Activated CD4-positive, alpha-beta T cell treated with anti-CD3 and anti-CD28 coated beads, Interleukin-2, amount 50 U/mL, for 24 hours (primary cell): ENCODE measurements at places on chromosomes 5 and 9.

- DNase-seq, result no peak
These were observed 4.5 kb upstream of the PAIP1 start for GRCh38 chr5:43561356-43561755.

GRCh38 chr5:2914022-2914661 is 162.7 kb upstream of the IRX2 start:
- no peak for DNase-seq

DNA sequence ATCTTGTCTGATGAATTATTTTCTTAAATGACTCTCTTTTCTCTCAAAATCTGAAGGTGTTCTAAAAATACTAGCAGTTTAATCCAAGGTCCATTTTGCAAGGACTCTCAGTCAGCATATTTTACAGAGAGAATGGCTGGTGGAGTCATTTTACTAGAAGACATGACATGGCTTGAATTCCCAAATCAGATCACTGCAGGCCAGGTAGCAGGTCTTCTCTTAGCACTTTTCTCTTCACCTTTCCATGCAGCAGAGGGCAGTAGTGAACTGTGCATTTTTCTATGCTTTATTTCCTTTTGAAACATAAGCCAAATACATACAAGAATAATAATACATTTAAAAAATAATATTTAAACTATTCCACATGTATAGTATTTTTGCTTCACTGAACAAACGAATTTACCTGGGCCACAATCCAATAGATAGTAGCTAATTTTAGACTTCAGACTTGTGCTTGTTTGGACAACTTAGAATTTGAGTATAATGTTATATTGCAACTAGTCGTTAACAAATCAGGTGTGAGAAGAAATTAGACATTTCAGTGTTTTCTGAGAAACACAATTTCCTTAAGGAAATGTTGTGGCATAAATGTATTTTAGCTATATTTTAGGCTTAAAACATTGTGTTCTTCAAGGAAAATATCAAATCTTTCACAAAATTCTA is 289.4 kb upstream of the DAB2 start:
- DNase-seq, result peak; percentile 30

DNA sequence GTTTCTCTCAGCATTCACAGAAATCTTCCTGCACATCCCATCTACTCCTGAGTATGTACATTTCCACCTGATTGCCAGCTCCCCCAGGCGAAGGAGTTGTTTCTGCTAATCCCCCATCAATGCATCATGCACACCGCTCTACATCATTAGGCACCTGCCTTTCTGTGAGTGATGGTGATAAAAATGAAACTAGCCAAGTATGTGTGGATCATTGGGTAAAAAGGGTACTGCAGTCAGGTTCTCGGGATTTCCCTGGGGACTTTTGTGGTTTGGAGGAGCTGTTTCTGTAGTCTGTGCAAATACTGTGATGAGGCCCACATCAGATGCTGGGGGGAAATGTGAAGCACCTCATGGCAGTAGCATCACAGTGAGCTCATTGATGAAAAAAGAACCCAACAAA is 30.4 kb downstream of the CAMK4 start:
- peak; percentile 37 for DNase-seq

- no peak for DNase-seq
These were observed 310.4 kb downstream of the SLF1 start for GRCh38 chr5:94928891-94929290.

DNA sequence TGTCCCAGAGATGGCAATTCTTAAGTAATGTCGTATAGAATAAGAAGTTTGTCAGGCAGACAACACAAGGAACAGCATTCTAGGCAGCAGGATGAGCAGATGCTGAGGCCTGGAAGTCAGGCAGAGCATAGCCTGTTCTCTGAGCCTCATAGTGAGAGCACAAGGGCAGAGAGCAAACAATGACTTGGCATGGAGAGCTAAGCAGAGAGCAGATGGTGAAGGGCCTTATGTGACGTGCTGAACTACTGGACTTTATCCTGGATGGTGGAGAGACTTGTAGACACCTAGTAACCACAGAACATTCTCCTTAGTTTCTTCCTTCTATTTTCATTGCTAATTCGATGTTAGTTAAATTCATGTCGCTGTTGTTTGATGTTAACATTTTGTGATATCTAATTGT is 60.1 kb downstream of the KCTD16 start:
- DNase-seq, result no peak

- no peak for DNase-seq
These were observed 646.2 kb downstream of the CCDC171 start for GRCh38 chr9:16198996-16199395.

- no peak for DNase-seq
These were observed 1.2 kb downstream of the HOMER1 start for GRCh38 chr5:79512471-79513307.

DNA sequence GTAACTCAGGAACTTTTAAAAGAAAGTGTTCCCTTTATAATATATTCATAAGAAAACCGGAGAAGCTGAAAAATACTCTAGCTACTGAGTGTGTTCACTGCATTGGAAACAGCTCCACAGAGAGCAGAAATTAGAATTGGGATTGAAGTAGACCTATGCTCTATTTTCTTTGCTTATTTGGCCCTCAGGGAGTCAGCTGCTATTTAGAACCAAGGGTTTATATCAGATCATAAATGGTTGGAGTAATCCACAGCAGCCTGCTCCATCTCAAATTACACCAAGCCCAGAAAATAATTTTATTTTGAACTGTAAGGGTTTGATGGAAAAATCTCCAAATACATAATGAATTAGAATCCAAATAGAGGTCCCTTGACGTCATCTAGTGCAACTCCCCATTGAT is 202.6 kb downstream of the ADAMTSL1 start:
- DNase-seq, result no peak

GRCh38 chr5:136992796-136993489 is 506.2 kb downstream of the SPOCK1 start:
- no peak for DNase-seq

- no peak for DNase-seq
These were observed 49.7 kb downstream of the PLPP1 start for GRCh38 chr5:55485073-55485472.

DNA sequence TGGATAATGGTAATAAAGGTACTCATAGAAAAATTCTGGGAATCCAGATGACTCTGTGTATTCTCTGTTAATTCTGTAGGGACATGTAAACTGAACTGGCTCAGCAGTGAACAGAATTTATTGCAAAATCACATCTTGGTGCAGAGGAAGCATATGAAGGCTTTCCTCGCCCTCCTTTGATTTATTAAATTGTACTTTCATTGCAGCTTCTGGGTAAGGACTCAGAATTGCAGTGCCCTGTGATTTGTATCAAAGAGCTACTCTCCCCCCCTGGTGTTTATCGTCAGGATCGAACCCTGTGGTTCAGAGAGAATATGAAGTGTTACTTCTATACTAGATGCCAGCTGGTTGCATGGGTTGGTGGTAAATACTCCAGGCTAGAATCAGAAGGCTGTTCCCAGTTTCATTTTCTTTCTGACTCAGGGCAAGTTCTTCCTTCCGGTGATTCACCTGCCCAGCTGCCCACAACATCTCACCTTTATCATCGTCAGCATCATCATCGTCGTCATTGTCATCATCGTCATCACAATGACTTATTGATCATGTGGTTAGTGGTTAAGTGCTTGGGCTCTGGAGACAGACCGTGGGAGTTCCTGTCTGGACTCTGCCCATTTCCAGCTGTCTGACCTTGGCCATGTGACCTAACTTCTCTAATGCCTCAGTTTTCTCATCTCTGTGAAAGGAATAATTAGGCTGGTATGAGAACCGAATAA is 238.8 kb downstream of the ARHGAP26 start:
- peak; percentile 85 for DNase-seq

DNA sequence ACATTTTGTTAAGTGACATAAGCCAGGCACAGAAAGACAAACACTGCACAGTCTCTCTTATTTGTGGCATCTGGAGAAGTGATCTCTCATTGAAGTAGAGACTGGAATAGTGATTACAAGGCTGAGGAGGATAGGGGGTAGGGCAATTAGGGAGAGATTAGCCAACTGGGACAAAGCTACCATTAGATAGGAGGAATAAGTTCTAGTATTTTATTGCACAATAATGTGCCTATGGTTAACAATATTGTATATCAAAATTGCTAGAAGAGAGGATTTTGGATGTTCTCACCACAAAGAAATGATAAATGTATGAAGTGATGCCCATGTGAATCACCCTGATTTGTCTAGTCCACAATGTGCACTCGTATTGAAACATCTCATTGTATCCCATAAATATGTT is 281.8 kb downstream of the MTRR start:
- no peak for DNase-seq

- DNase-seq, result no peak
These were observed 977 bp upstream of the DPP7 start for GRCh38 chr9:137115394-137116026.

- DNase-seq, result no peak
These were observed 1.3 kb downstream of the FGF1 start for GRCh38 chr5:142684508-142685041.

DNA sequence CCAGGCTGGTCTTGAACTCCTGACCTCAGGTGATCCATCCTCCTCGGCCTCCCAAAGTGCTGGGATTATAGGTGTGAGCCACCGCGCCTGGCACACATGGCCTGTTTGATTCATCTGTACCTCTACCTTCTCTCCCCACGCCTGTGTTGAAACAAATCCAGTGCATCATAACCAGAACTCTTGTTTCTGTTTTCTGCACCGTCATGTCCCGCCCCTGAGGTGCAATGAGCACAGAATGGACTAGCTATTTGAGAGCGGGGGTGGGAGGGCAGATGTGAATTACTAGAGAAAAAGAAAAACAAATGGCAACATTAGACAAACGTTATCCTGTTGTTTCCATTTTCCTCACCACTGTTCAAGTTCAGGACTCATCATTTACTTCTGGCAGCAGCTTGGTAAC is 10.7 kb upstream of the FAM193B start:
- DNase-seq, result no peak

DNA sequence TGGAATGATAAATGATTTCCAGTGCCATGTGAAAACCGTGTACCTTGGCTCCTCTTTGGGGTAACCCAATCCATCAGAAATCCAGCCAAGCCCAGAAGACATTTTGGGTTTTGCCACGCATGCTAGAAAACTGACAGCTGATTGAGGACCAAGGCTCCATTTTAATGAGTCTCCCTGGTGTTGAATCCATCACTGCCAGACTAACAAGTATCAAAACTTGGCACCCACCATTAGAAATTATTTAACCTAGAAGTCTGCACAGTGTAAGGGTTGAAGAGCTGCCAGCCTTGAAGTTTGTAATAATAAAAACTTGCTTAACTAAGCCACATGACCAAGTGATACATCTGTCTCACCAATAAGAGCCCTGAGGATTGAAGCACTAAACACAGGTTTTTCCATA is 369.9 kb downstream of the DNAH5 start:
- DNase-seq, result no peak

DNA sequence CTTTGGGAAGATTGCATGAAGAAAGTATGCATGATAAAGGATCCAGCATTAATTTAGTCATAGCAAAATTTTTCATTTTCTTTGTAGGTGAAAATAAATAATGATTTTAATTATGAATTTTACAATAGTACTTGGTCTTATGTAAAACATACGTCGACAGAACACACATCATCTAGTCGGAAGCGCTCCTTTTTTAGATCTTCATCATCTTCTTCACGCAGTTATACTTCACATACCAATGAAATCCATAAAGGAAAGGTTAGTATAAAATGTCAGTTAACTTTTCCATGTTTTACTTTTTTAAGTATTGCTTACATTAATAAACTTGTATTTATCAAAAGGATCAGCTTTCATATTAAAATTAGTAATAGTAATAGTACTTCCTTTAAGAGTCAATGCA is 35.8 kb downstream of the C7 start:
- DNase-seq, result no peak

DNA sequence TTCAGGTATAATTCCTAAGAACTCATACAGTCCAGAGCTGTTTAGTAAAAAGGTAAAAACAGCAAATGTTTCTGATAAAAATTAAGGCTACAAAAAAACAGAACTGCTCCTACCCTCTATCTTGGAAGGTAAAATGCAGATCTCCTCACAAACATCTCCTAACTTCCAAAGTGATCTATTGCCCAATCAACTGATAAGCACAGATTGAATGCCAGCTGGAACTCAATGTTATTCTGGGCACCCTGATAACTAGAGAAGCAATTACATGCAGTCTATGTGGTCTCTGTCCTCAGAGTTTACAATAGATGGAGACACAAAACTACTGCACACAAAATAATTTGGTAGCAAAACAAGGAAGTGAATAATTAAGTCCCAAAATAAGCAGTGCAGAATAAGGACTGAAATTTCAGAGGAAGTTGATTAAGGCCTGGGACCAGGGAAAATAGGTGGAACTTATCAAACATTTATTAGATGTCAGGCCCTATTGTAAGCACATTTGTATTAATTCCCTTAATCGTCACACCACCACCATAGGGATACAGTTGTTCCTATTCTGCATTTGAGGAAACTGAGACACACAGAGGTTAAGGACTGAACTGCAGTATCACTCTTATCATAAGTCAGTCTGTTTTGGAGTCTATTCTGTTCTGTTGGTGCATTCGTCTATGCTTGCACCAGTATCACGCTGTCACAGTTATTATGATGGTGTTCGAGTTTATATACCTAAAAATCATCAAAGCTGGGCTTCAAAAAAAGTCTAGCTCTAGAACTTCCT is 102.2 kb upstream of the TARS1 start:
- DNase-seq, result no peak

- no peak for DNase-seq
These were observed 659.8 kb upstream of the MEF2C start for GRCh38 chr5:89542736-89543135.

- DNase-seq, result no peak
These were observed 5.2 kb downstream of the CFAP77 start for GRCh38 chr9:132415181-132415580.

- DNase-seq, result no peak
These were observed 122.4 kb upstream of the NR5A1 start for GRCh38 chr9:124629600-124629999.

DNA sequence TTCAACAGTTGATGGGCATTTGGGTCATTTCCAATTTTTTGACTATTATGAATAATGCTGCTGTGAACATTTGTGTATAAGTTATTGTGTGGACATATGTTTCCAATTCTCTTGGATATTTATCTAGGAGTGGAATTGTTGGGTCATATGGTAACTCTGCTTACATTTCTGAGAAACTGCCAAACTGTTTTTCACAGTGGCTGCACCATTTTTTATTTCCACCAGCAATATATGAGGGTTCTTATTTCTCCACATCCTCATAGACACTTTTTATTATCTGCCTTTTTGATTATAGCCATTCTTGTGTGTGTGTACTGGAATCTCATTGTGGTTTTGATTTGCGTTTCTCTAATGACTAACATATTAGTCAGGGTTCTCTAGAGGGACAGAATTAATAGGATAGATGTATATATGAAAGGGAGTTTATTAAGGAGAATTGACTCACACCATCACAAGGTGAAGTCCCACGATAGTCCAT is 14.7 kb upstream of the MED27 start:
- DNase-seq, result no peak

DNA sequence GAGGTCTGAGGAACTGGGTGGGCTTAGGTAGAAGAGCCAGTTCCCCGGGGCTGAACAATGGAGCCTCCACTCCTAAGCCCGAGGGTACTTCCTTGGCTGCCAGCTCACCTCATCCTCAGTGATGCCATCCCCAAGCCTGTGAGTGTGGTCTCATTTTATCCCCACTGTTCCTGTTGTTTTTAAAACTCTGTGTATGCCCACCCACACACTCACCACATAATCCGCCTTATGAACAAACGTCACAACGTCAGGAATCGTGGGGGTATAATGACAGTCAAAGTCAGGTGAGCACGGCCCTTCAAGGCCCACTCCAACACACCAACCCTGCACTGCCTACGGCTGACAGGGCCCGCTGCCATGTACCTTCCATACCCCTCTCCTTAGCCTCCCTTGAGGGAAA is 61.1 kb downstream of the PTCH1 start:
- DNase-seq, result no peak
